ENCODE measurements at places on chromosomes 3 and 15.

DNA sequence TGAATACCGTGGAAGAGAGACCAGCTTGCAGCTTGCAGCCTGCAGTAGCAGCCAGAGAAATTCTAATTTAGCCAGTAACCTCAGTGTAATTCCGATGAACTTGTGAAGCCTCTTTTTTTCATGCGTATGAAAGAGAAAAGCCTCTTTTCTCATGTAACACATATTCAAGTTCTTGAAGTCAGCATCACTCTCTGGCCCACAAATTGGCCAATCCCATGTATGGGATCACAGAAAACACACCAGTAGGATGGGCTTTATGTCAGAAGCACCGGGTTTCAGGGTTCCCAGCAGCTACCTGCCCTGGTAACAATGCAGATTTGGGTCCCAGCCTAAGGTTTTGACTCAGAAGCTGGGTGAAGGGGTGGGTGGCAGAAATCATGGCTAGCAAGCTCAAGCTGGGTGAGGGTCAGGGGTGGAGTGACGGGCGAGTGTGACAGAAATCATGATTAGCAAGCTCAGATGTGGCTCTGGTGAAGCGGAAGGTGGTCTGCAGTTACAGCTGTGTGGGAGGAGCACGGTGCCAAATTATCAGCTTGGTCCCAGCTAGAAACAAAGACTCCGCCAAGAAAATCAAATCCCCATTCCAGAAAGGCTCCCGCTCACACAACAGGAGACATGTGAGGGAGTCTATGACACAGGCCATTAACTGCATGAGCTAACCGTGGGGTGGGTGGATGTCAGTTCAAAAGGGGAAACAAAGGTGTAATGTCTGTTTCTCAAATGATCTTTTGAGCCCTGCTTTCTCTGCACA, 86.6 kb downstream of the SNRK start:
- DNase-seq = no peak

DNA sequence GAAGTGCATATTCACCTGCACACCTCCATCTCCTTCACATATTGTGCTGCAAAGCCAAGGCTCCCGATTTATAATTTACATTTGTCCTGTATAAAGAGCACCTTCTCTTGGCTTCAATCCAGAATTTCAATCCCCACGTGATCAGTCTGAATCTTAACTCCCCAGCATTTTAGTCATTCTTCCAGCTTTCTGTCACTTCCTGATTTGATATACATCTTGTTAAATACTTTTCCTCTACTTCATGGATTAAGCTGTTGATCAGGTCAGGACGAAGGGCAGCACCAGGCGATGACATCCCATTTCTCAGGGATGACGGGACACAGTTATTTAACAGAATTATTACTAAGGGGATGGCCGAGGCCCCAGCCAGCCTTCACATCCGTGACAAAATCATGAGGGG, 212.5 kb downstream of the EPHB1 start:
- no peak for DNase-seq

DNA sequence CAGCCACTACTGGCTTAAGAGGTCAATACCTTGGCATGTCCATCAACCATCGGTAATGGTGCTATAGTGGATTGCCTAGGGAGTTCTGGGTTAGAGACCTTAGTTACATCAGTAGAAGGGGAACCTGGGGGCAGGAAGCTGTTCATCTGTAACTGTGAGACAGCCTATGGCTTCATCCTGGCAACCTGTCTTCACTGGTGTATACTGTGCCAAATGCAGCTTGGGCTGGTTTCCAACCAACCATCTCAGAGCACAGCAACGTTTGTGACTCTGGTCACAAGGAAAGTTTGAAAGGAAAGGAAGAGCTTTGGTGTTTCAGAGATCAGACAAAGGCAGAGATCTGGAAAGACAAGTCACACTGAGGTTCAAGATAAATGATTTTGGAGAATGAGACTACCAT, 93.8 kb downstream of the TJP1 start:
- DNase-seq = no peak

DNA sequence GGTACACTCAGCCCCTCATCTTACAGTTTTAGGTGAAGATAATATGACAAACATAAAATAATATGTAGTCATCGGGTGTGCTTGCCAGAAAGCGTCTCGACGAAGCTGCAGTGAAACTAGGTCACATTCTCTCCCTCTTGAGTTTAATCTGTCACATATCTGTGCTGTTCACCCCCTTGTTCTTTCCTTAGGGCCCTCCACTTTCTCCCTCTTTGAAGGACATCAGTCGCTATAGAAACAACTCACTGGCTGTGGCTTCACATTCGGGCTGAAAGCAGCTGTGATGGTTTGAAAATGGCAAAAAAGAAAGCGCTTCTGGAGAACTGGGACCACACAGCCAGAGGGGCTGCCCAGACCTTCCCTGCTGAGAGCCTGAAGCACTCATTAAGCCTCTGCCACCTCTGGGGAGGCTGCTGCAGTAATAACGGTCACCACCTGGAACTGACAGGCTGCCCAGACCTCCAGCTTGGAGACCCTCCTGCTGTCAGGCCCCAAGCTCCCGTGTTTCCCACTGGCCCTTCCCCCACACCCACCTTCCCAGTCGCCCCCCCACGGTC, 50.3 kb downstream of the ABTB1 start:
- no peak for DNase-seq

DNA sequence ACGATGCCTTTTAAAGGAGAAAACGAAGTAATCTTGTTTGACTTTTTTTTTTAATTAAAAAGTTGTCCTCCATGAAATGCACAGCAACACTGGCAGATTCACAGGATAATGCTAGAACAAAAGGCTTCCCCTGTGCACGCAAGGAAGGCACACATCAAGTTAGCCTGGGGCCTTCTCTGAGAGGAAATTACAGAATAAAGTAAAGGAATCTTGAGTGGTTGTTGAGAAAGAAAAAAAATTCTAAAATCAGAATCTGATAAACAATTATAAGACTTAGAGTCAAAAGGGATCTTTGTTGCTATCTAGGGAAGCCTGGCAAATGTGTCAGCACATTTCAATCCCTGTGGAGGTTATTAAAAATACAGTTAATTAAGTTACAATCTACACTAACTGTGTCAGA, 946.0 kb downstream of the IGSF11 start:
- DNase-seq = no peak

GRCh38 chr3:114406286-114406685, 112.5 kb downstream of the TIGIT start:
- no peak for DNase-seq

- no peak for DNase-seq
Measured at GRCh38 chr3:65037861-65038260, 350.1 kb upstream of the ADAMTS9 start.

GRCh38 chr3:111539351-111540331, 2.4 kb upstream of the CD96 start:
- DNase-seq = peak; percentile 80

GRCh38 chr3:28103861-28104260, 137.6 kb upstream of the CMC1 start:
- no peak for DNase-seq

- DNase-seq = no peak
Measured at GRCh38 chr15:78228356-78228996, 5.9 kb downstream of the ACSBG1 start.

- DNase-seq = peak; percentile 53
Measured at GRCh38 chr3:50675179-50676030, 678 bp downstream of the DOCK3 start.

DNA sequence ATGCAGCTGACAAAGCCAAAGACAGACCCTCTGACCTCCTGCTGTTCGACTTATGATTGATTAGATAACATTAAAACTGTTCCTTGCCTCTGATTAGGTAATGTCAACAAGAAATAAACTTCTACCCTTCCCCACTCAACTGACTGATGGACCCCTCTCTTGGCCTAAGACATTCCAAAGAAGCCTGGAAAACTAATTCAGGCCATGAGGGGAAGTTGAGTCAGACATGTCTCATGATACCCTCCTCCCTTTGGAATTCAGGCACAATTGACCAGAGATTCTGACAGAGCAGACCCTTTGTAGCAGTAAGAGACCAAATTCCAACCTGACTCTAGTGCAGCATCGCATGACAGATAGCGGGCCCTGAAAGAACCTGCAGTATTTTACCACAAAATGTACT, 354.5 kb downstream of the OCA2 start:
- DNase-seq = no peak

- no peak for DNase-seq
Measured at GRCh38 chr3:180284331-180285110, 247.8 kb upstream of the PEX5L start.

GRCh38 chr3:127762077-127762786, 60.1 kb downstream of the MGLL start:
- peak; percentile 22 for DNase-seq
